ENCODE measurements at places on chromosomes 3 and 15. TPM values are rescaled to one million over a fixed set of nuclear protein-coding genes. Genes with fewer than 3 reads are reported as not detected.

GRCh38 chr3:186847437-186847836, 4.9 kb downstream of the ADIPOQ start:
- DNase-seq, result no peak

- DNase-seq, result no peak
Measured at GRCh38 chr15:93027413-93027812, 61.6 kb downstream of the RGMA start.

- DNase-seq, result no peak
Measured at GRCh38 chr3:76943058-76943457, 96.8 kb upstream of the ROBO2 start.

Gene NR2C2
- 47.1 TPM for total RNA-seq

Gene ZNF280D
- 30.7 TPM for total RNA-seq

DNA sequence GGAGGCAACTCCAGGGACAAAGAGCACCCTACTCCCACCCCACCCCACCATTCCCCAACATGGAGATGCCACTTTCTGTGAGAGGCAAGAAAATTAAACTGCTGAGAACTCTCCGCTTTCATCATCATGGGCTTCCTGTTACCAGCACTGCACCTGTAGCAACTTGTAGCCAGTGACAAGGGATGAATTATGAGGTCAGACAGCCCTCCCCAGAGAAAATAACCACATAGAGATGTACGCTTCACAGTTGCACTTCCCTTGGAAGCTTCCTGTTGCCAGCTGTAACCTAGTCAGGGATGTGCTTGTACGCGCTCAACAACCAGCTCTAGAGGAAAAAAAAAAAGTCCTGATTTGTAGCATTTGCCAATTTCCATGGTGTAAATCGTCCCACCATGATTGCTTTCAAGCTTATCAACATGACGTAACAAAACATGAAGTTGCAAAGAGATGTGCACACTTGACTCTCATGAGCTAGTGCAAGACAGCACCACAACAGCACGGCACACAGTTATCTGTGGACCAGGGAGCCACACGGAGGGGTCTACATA, 145.4 kb downstream of the RAB11A start:
- no peak for DNase-seq

DNA sequence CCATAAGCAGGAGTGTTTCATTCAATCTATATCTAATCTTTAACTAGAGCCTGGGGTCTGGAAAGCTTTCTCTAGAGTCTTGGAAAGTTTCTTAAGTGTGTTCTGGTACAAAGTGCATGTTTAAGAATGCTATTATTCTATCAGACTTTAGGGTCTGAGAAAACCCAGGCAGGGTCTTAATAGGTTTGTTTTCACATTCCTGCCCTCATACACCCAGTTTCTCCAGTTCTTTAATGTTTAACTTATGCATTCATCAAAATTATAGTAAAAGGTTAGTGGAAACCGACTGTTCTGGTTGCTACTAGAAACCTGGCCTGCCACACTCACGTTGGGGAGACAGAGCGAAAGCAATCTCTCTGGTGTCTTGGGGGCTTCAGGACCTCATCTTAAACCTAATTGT, 102.9 kb upstream of the WDR72 start:
- DNase-seq, result no peak

Gene NAALADL2
- total RNA-seq, result not detected

GRCh38 chr15:81859737-81860516, 185.9 kb downstream of the MEX3B start:
- DNase-seq, result no peak

- no peak for DNase-seq
Measured at GRCh38 chr3:195070336-195070735, 200.6 kb downstream of the XXYLT1 start.

Gene ANKRD28
- total RNA-seq, result 105 TPM

DNA sequence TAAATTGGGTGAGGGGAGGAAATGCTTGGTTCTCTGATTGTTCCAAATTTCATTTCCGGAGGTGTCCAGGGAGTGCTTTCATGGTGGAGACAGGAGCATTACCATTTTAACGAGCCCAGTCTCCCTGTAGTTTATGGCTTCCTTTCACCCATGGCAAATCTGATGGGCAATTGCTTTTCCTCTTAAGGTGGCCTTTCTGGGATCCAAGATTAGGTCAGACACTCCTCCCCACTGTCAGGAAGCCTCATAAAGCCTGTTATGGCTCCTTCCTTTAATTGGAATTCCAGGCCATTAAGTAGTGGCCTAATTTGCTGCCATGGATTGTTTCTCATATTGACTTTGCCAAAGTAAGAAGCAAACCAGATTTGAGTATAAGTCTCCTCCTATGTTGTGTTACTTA, 157.8 kb downstream of the PDCD6IP start:
- no peak for DNase-seq

DNA sequence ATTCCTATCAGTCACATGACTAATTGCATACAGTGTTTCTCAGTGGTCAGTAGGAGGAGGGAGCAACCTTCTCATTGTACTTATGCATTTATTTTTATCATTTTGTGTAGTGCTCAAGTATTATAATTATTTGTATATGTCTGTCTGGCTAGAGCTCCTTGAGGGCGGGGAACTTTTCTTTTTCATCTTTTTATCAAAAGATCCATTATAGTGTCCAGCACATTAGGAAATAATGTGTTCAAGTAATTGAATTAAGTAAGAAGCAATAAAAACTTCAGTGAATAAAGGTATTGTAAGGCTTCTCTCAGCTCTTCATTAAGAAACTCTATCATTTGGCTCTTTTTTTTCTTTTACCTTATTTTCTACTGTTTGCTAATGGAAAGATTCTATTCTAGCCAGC, 18.8 kb downstream of the FGF7 start:
- DNase-seq, result no peak

Gene DPPA2
- not detected for total RNA-seq

DNA sequence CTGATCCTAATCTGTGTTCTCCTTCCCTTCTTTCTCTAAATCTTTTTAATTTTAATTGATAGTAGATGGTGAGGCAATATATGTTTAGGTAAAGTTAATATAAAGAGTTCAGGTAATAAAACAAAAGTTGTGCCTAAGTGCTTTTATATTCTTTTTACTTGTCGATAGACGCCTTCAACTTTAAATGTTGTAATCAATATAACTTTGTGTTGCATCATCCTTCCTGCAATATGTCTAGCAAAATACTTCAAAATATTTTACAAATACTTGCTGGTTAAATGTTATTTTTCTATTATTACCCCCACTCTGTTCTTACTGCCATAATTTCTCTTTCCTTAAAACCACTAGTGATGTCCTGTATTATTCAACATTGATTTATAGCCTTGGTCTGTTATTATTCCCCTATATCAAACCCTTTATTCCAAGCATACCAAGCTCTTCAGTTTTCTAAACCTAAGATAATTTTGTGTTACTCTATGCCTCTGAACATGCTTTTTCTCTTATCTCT, 92.4 kb downstream of the NAALADL2 start:
- no peak for DNase-seq

DNA sequence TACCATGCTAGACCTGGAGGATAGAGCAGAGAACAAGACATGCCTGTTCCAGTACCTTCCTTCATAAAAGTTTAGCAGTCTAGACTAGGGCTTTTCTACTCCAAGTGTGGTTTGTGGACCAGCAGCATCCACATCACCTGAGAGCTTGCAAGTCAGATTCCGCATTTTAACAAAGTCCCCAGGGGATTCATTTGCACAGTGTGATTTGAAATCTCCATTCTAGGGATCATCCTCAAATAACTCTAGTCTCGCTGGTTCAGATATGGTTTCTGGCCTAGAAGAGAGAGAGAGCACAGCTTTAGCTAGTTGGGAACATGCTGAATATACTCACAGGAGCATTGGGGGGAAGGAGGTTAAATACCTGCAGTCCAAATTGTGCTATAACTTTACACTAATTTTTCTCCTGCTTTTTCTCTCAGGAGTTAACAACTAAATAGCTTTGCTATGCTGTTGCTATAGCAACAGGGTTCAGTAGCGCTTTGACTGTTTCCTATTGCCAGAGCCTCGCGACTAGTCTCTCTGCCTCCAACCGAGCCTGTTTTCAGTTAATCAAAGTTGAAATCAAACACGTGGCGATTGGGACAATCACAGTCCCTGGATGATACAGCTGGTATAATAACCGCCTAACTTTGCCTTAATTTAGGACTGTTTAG, 64.0 kb upstream of the RASGRF1 start:
- no peak for DNase-seq

Gene ZNF385D
- total RNA-seq, result 5.3 TPM

Gene RPL14
- 3,433 TPM for total RNA-seq

DNA sequence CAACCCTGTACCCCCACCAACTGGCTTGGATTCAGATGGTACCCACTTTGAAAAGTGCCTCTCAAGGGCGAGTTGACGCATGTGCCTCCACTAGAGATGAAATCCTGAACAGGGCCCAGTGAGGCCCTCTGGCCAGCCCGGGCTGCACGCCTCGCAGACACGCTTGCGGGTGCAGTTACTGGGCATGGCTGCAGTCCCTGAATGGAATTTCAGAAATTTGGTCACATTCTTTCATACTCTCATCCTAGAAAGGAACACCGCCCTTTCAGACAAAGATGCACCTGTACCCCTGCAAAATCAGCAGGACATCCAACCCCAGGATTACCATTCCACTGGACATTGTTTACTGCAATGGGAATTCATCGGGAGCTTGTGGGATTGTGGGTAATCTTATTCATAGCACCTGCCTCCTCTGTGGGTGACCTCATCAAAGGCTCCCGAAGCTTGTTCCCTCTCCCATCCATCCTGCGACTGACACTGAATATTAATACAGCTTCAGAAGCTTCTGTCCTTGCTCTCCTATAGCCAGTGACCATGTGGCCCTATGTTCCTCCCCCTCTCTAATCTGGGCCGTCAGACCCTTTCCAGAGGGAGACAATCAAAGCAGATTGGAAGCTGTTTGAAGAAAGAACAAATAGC, 42.5 kb upstream of the TPM1 start:
- no peak for DNase-seq

Gene TRPM1
- not detected for total RNA-seq

Gene CADPS
- not detected for total RNA-seq

Gene SLC28A2
- total RNA-seq, result not detected
